ENCODE measurements at places on chromosomes 4 and X.

DNA sequence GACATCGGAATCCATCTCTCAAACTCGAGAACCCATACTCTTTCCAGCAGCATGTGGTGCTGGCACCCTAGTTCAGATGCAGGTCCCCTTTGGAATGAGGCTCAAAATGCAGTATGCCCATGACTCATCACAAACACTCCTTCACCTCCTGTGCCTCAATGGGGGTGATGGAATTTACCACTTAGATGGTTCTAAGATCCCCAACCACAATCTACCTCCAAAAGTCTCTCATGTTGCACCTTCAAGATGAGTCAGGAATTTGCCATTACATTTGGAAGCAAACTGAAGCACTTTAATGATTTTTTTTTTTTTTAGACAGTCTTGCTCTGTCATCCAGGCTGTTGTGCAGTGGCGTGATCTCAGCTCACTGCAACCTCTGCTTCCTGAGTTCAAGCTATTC lies 8.5 kb upstream of the MID1 start:
- DNase-seq = no peak

GRCh38 chr4:168514249-168514852 lies 17.5 kb downstream of the PALLD start:
- peak; percentile 70 for DNase-seq

DNA sequence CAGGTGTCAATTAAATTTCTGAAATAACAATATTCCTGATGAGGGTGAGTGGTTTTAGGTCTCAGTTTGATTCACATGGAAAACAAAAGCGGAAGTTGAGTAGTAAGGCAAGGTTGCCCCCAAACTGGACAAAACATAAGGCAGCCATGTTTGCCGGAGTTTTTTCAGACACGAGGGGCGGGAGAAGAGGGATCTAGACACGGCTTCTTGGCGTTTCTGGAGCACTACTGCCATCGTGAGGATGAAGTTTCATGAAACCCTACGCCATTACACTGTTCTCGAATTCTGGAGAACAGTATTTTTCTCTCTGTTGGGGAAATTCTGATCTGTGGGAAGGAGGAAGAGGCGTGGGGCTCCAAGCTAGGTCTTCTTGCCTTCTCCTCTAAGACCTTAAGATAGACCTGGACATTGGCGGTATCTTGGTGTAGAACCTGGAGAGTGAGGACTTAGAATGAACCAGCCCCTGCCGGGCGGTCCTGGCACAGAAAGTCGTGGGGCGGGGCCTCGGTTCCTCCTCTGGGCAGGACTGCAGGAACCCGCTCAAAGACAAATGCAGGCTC lies 160.3 kb downstream of the OR13H1 start:
- DNase-seq = peak; percentile 96

DNA sequence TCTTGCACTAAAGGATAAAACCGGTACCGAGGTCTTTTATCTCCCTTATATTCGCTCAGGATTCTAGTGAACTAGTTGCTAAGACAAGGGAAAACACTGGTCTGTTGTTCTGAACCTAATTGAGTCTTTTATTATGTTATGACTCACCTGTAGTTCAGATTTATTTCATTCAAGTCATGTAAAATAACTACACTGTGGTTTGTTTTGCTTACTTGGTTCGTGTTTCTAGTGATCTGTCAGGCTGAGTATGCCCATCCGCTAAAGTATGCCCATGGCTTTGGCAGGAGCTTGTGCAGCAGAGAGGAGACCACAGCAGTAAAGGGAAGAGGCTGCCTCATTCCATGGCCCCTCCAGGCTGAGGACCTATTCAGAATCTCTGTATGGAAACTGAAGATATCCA lies 126.1 kb downstream of the AFF1 start:
- DNase-seq = no peak

DNA sequence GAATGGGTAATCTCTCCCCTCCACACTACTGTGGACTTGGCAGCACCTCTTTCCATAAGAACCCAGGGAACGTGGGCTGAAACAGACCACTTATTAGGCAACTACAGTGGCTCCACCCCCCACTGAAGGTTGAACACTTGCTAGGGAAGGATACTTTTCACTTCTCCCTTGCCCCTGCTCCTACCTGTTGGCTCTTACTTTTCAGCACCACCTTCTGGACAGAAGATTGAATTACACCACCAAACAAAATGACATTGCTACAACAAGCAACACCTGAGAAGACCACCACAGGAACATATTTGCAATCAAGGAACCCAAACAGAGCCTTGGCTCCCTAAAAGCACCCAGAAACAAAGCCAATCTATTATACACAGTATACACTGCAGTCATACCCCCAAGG lies 132.1 kb upstream of the CXCL13 start:
- peak; percentile 39 for DNase-seq

GRCh38 chrX:153867139-153867538 lies 18.8 kb downstream of the L1CAM start:
- no peak for DNase-seq

DNA sequence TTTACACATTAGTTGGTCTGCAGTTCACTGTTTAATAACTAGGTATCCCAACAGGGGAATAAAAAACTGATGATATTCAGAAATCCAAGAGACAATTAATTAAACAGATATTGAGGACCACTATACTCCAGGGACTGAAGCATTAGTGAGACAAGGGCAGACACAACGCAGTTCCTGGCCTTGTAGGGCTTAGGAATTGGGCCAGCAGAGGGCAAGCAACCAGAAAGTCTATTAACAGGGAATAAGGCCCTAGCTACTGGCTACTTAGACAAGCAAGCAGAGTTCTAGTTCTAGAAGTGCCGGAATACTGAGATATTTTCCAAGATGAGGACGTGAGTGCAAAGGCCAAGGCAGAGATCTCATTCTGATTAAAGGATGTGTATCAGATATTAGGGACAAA lies 58.6 kb upstream of the ADGRA3 start:
- DNase-seq = no peak

DNA sequence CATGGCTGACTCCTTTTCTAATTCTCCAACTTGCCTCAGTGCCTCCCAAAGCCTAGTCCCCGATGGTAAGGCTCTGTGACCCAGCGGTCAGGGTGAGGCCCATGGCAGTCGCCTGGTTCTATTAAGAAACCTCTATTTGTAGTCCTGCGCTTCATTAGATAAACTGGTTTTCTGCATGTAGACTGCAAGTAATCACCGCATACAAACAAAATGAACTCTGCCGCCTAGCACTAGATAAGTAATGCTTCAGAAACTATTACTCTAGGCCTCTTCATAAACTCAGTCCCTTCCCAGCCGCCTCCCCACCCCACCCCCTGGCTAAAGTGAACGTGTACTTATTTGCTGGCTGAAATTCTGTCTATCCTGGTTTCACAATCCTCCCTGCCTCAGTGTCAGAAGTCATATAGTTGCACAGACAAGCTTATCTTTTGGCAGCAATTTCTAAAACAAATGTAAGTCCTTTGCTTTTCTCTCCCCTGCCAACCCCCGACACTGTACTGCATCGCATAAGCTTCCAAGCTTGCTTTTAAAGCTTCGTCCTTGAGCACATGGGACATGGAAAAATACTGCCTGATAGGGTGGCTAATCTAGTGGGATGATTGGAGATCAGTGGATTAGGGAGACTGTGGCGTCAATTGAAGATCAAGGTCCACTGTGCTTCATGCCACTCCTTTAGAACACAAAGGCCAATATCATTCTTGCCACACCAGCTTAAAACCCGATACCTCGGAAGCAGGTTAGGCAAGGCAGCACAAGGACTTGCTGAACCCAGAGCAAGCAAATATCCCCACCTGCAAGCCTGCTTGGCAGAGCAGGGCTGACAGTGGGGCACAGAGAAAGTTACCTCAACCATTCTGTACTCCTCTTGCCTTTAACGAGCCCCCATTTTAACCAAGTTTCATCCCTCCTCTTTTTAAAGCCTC lies 125.8 kb downstream of the IRF2 start:
- DNase-seq = peak; percentile 89

DNA sequence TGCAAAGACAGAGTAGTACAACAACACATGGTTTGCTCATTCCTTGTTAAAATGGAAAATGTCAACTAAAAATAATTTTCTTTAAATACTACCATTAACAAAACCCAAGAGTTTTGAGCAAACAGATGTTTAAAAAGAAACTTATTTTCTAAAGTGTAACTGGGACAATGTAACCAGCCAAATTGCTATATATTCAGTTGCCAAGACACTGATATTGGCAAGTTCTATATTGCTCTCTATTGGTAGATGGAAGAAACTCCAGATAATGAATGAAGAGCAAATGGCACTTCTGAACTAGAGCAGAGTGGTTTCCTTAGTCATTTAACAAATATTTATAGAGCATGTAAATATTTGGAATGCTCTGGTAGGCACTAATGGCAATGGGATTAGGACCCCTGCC lies 966.2 kb downstream of the RPA4 start:
- no peak for DNase-seq

- peak; percentile 0 for DNase-seq
Measured at GRCh38 chr4:189974056-189974455, 33.4 kb downstream of the FRG1 start.

GRCh38 chr4:145001635-145002034 lies 96.4 kb downstream of the ANAPC10 start:
- DNase-seq = no peak

DNA sequence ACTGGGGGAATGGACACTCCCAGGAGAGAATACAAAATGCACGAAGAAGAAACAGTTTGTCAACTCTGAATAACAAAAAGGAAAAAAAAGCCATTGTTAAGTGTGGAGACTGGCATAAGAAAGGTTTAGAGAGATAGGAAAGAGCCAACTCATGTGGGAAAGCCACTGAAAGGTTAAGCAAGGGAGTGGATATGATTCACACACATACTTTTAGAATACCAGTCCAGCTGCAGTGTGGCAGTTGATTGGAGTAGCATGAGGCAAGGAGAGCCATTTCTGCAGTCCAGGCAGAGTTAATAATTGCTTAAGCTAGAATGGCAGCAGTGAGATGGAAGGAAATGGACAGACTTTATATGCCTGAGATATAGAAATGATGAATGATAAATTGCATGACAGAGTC lies 36.9 kb upstream of the ADAD1 start:
- DNase-seq = peak; percentile 81

DNA sequence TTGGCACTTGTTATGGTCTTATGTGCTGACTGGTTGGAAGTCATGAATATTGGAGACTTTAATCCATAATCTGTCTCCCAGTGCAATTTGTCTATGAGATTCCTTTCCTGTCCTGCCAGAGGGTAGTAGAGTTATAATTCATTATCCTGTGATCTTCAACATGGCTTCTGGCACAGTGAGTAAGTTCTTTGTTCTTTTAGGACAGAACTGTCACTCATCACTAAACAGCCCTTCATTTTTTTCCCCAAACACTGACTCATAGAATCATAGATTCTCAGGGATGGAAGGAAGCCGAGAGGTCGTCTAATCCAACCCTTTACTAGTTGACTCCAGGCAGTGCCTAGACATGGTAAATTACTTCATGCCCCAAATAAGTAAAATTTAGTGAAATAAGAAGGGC lies 78.4 kb downstream of the LUZP4 start:
- DNase-seq = no peak

- no peak for DNase-seq
Measured at GRCh38 chr4:76055016-76055415, 19.1 kb upstream of the CXCL11 start.

DNA sequence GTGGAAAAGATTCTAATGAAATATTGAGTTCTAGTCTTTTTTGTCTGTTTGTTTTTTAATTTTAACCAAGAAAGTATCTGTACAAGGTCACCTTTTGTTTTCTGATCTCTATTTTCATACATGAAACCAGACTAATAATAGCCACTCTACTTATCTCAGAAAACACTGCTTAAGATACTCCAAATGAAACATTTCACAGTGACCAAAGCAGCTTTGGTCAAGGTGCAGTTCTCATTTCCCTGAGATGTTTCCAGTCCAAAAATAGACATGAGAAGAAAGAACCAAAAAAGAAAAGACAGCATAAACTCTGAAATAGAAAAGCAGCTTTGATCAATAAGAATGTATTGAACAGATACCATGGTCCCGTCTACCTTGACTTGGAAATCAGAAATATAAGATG lies 782.8 kb downstream of the RAB28 start:
- DNase-seq = no peak

DNA sequence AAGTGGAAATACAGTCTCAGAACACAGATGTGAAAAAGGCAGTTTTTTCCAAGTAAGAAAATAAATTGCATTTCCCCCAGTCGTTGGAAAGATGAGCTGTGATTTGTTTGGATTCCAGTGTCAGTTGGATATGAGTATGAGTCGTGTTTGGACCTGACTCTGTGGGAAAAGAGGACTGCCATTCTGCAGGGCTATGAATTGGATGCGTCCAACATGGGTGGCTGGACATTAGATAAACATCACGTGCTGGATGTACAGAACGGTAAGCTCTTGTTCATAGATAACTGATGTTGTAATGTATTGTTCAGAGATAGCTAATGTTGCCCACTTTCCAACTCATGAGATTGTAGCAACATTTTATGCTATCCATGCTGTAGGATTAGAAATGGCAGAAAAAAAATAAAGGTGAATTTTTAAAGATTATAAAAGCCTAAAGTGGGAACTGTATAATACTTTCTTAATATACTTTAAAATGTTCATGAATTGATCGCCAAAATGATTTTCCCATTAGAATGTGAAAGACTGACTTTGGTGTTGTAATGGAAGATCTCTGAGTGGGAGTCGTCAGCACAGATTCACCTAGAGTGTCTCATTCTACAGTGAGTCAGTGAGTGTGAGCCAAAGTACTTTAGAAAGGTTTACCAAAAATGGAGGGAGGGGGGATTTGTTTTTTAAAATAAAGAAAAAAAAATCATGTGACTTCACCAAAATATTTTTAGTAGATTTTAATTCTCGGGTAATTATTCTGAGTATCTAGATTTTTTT lies 178.7 kb downstream of the DCTD start:
- DNase-seq = no peak

DNA sequence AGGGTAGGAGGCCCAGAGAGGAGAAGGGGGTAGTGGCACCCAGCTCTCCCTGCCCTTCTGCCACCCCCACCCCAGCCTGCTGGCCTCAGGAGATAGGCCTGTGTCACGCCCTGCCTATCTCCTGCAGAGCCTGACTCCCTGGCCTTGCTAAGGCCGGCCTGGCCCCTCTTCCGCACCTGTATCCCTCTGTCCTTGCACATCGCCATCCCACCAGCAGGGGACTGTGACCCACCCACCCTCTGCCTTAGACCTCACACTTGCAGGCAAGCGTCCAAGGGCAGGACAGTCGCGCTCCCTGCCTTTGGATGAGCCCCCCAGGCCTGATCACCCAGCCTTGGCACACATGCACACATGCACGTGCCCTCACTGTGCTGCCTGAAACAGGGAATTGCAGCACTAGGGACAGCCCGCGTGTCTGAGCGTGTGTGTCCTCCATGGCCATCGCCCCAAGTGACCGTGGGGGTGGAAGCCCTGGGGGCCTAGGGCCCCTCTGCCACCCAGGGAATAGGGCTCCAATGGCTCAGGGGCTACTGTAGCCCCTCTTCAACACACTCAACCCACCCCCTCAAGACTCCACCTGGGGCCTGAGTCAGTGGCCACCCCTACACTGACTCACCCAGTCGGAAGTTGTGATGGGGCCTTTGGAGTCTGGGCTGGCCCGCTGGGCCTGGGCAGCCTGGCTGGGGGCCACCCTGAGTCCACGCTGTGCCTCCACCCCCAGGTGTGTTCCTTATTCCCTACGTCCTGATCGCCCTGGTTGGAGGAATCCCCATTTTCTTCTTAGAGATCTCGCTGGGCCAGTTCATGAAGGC lies 2.1 kb downstream of the SLC6A8 start:
- DNase-seq = no peak

- DNase-seq = no peak
Measured at GRCh38 chr4:128292349-128292748, 4.7 kb upstream of the PGRMC2 start.
